ENCODE measurements at places on chromosomes 3 and 15. TPM values are rescaled to one million over a fixed set of nuclear protein-coding genes. Genes with fewer than 3 reads are reported as not detected.

SERP1 gene
- 56.2 TPM for polyA plus RNA-seq

DNA sequence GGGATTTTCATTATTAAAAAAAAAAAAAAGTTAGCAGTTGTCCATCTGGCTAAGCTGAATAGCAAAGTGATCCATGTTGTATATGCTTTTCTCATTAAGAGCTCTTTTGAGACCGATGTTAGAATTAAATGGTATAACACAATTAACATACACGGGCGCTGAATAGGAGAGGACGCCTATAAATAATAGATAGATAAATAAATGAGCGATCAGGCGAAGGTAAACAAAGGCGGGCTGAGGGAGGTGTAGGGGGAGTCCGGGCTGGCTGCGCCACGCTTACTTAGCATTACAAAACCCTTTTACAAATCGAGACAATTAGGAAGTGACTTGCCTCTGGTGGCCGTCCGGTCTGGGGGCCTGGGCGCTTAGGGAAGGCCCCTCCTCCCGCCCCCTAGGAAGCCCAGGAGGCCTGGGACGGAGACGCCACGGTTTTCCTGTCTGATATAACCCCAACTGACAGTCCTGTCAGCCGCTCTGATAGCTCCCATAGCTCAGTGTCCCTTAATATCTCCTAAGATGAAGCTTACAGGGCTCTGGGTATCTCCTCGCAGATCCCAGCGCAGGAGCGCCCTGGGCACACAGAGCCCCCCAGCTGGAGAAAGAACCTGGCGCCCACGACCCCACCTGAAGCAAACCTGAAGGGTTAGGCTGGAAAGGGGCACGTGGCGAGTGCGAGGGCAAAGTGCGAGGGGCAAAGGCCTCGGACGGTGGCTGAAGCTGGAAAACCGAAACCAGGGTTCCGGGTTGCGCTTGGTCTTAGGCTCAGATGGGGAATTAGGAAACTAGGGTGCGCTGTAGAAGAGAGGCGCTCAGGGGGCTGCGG is 3.6 kb downstream of the SOX14 start:
- DNase-seq, result no peak

DNA sequence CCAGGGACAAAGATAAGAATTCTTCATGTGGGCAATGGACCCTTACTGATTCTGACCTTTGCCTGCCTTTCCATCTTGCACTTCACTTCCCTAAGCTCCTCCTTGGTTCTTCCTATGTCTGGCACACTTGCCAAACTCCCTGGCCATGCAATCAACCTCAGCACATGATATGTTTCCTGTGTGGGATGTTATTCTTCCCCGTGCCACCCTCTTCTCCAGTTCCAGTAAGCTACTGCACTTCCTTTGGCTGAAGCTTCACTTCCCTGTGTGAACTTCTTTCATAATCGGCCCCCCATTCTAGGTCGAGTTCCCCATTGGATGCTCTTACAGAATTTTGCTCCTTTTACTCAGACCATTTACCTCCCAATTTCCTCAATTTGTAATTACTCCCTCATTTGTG is 10.7 kb upstream of the TASOR start:
- no peak for DNase-seq

GRCh38 chr15:94843060-94843459 is 611.7 kb downstream of the MCTP2 start:
- DNase-seq, result no peak

DNA sequence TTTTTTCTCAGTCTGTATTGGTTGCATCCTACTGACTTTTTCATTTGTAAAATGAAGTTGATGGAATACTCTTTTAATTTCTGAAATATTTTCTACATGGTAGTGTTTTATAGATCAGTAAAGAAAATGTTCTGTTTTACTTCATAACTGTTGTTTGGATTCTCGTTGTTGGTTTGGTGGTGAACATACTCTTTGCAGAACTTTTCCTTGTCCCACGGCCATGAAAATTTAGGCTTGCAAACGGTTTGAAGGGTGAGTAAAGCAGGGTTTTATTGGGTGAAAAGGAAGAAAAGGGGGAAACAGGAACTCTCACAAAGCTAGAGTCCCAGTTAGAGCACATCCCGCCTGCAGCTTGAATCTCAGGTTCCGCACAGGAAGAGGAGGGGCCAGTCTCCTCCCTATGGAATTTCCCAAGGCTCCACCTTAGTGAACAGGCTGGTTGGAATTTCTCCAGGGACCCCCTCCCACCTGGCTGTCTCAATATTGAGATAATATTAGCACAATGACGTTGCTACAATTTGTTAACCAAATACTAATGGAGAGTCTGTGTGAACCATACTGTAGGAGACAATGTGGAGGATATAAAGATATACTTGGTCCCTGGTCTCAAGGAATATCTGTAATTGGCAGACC is 5.6 kb downstream of the PDCD6IP start:
- DNase-seq, result no peak

SUCLG2 gene
- polyA plus RNA-seq, result 20.5 TPM

Measured in keratinocyte (primary cell).